GM19239 (cell line): ENCODE measurements at places on chromosomes 3 and 15.

DNA sequence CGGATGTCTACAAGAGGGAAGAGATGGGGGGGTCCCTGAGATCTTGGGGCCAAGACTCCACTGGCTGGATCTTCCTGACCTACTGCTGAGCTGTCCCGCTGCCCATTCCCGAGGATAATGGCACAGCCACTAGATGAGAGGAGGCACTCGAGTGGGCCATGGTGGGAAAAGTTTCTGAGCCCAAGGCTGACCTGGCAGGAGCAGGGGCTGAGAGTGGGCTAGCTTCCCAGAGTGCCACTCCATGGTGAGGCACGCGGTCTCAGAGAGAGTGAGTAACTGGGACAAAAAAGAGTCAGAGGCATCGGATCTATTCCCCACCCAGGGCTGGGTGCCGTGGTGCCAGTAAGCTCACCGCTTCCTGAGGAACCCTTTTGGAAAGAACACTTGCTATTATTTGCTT is 10.9 kb downstream of the SLC51B start:
- no peak for DNase-seq

- no peak for DNase-seq
Observed at GRCh38 chr3:35929158-35929557, 289.8 kb downstream of the ARPP21 start.

GRCh38 chr3:126548556-126549466 is 9.9 kb downstream of the C3orf22 start:
- no peak for DNase-seq

DNA sequence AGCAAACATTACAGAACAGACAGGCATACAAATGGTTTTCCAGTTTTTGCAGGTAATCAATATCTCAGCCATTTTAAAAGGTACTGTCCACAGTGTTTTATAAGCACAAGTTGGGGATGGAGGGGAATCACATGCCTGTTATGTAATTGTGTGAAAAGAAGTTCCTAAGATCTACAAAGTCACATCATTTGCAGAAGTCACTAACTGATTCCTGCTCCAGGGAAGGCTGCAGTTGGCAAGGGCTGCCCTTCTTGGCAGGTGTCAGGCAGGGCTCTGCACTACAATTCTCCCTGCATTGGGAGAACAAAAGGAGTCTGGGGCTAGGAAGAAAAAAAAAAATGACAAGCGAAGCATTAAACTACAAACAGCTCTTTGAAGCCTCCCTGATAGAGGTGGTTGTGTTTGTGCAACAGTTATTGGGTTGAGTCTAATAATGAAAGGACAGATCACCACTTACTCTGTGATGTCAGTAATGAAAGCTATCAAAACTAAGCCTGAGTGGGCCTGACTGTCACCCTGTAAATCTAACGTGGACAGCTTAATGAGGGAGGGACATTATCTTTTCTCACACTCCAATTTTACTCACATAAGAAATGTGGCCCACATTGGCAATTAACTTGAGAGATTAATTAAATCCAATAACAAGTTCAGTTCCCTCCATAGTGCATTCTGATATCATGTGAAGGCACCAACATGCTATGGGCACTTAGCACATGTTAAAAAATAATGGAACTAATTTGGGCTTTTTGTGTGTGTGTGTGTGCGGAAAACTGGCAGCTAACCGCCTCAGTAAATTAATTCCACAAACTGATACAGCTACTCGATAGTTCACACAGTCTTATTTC is 242.9 kb downstream of the FHIT start:
- DNase-seq = no peak

DNA sequence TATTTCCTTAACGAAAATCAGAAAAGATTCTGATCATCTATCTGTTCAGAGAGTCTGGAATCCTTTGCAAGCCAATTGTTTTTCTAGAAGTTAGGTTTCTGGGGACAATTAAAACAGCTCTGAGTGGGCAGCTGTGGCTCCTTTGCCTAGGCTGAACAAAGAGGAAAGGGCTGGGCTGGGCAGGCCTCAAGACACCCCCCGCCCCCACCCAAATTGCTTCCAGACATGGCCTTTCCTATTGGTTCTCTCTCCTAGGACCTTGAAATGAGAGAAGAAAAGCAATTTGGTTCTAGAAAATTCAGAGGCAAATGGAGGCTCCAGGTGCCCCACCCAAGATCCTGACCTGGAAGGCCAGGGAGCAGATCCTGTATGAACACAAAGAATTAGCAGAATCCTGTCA is 2.3 kb upstream of the ADPGK start:
- DNase-seq = no peak

- DNase-seq = no peak
Observed at GRCh38 chr3:41681479-41681878, 280.4 kb downstream of the ULK4 start.

DNA sequence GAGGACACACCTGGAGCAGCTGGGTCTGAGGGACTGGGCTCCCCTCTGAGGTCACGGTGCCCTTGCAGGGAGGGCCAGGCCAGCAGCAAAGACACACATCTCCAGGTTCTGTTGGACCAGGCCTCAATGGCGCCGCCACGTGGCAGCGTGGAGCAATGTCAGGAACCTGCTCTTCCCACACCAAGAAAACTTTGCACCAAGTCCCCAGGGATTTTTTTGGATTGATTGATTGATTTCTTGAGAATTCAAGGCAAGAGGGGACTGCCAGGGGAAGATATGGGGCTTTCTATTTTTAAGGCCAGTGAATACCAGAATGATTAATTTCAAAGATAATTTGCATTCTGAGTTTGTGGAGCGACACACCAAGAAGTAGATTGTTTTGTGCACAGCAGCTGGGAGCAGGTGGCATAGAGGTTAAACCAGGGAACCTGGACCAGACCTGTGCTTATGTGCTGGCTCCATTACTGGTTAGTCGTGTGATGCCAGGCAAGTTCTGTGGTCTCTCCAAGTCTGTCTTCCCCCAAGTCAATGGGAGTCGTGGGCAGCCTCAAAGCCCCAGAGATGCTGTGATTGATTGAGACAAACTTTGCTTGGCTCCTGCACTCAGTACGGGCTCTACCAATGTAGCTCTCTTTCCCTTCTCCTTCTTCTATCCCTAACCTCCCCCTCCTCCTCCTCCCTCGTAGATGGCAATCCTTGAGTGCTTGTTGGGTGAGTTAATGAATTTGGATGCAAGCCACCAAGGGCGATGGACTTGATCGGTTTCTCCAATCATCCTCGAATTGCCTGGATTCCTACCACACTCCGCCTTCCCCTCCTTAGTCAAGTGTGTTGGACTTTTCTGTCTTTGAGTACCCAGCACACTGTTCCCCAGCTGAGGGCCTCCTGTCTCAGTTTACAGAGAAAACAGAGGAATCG is 96.2 kb upstream of the TRPM1 start:
- no peak for DNase-seq

GRCh38 chr3:115974940-115975339 is 351.6 kb downstream of the GAP43 start:
- DNase-seq = no peak

DNA sequence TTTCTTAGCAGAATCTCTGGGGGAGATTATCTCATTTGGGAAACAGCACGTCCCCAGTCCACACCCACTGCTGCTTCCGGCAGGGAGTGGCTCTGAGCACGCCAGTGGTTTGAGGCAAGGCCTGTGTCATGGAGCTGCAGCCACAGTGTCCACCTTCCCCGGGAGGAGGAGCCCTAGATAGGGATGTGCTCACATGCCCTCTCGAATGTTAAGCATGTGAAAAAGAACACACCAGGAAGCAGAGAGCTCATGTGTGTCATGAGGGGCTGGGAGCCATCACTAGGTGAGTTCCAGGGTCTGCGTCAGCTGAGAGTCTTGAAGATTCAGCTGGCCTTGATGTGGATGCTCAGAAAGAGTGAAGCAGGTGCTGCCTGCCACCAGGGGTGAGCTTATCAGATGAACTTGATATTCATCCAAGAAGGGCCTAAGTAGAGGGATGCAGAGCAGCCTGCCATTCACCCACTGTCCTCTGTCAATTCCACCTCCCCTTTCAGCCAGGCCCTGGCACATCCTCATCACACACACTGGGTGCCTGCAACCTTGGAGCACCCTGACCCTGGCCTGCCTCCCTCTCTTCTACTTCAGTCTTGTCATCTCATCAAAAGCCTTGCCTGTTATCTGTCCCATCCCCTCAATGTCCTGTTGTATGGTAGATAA is 16.3 kb downstream of the ITGA11 start:
- DNase-seq = no peak

DNA sequence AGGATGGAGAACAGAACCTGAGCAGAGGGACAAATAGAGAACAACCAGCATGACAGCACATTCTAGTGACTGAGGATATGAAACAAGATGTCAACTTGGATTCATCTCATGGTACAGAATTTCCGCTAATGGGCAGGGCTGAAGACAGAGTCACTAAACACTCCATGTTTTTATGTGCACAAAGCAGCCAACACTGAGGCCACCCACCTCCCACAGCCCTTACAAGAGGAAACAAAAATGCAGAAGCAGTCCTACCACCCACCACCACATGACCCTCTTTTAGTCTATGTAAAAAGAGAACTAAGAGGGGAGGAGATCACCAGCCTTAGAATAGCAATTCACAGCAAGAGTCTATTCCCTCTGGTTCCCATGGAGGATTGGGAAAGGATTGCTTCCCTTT is 131.4 kb upstream of the UBE2E2 start:
- no peak for DNase-seq

DNA sequence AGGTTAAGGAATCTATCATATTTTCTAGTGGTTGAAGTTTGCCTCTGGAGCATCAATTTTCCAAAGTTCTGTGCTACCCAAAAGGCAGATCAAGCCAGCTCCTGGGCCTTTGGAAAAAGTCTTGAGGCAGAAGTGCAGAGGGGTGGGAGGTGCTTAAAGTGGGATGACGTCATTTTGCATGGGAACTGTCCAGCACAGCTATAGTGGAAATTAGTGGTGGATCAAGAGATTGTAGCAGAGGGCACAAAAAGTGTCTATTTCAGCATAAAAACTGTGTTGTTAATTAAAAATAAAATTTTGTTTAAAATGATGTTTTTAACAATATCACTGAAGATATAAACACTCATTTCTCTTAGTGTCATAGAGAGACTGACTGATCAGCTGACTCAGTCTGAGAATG is 221.9 kb downstream of the LRRN1 start:
- DNase-seq = no peak

GRCh38 chr3:194556086-194557056 is 69.6 kb upstream of the ATP13A3 start:
- no peak for DNase-seq

- no peak for DNase-seq
Observed at GRCh38 chr15:65342493-65342892, 35.3 kb downstream of the IGDCC3 start.

GRCh38 chr3:9248522-9249271 is 749 bp downstream of the SRGAP3 start:
- DNase-seq = no peak

DNA sequence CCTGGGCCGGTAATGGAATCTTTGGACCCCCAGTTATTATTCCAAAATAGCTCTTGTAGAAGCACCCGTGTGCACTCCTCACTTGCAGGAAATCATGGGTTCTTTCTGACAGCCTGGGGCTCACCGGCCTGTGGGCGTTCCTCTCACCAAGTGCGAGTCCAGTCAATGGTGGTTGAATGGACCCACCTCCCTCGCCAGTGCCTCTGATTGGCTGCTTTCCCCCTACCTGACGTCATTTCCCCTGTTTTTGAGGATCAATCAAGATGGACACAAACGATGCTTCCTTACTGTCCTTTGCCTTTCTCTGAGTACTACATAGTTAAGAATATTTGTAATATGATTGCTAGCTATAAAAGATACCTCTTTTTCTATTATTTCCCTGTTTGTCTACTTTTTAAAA is 18.1 kb downstream of the MOBP start:
- no peak for DNase-seq

DNA sequence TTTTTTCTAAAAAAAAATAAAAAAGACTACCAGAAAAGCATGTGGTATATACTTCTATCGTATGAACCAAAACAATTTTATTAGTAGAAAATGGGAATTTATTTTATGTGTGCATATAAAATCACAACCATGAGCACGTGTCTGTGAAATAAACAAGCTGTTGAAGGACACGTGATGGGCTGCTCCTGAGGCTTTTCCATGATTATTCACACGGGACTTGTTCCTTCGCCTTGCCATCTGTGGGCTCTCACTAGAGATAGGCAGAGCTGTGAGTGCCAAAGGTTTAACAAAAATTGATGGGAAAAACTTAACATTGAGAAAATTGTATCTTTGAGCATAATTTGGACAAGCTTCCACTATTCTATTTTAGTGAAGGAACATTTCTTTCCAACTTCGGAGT is 12.4 kb upstream of the ETV5 start:
- DNase-seq = no peak

GRCh38 chr3:46466273-46466672 is 1.6 kb upstream of the LTF start:
- DNase-seq = no peak

DNA sequence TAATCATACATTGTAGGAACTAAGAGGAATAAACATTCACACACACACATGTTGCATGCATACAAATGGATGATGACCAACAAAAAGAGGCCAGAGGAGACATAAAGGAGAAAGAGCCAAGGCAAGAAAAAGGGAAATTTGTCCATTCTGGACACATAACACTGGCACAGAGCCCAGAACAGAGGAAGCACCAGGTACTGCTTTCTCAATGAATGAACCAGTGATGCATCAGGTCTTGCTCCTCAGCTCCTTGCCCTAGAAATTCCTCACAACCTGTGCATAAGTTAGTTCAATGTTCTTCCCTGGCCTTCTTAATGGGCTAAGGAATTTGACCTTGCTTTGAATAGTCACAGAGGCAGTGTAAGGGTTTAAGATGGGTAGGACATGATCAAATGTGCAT is 270.3 kb downstream of the ERC2 start:
- no peak for DNase-seq

DNA sequence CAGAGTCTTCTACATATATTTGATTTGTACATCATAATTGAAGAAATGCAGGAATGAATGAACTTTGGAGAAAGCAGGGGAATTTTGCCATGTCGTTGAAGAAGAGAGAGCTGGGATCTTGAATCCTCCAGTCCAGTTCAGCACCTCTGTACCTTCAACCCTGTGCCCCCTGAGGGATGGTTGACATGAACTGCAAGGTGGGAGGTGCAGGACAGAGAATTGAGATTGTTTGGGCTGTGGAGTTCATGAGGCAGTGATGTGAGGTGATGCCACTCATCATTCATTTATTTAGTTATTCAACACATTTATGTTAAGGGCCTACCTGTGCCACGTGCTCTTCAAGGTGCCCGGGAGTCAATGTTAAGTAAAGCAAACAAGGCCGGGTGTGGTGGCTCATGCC is 104.6 kb downstream of the ARNT2 start:
- no peak for DNase-seq

GRCh38 chr3:58874248-58874741 is 175.5 kb downstream of the CFAP20DC start:
- no peak for DNase-seq

GRCh38 chr3:191141728-191142127 is 57.3 kb upstream of the OSTN start:
- no peak for DNase-seq

DNA sequence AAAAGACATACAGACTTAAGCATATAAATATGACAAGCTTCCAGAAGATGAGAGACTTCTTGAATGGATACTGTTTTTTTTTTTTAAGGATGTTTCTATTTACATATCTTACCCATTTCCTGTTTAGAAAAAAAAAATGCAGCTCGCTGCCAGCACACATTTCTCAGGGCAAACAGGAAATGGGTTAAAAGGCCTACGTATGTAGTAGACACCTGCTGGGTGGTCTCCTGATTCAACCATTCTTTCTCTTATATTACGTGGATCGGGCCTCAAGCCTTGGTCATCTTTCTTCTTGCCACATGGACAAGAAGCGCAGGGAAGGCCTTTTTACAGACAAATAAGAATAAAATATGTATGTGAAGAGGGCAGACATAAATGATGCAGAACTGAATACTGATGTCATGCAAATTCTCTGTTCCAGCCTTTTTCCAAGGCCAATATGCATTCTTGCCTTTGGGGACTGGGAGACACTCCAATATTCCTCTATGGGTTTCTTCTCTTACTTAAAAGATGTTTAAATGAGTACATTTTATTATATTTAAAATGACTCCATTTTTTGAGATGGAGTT is 35.0 kb upstream of the TJP1 start:
- DNase-seq = no peak
